NK-92 treated with Interleukin-12 subunit alpha and Interleukin-12 subunit beta, amount 100 ng/mL, for 24 hours (cell line): ENCODE measurements at places on chromosomes 1 and 21.

DNA sequence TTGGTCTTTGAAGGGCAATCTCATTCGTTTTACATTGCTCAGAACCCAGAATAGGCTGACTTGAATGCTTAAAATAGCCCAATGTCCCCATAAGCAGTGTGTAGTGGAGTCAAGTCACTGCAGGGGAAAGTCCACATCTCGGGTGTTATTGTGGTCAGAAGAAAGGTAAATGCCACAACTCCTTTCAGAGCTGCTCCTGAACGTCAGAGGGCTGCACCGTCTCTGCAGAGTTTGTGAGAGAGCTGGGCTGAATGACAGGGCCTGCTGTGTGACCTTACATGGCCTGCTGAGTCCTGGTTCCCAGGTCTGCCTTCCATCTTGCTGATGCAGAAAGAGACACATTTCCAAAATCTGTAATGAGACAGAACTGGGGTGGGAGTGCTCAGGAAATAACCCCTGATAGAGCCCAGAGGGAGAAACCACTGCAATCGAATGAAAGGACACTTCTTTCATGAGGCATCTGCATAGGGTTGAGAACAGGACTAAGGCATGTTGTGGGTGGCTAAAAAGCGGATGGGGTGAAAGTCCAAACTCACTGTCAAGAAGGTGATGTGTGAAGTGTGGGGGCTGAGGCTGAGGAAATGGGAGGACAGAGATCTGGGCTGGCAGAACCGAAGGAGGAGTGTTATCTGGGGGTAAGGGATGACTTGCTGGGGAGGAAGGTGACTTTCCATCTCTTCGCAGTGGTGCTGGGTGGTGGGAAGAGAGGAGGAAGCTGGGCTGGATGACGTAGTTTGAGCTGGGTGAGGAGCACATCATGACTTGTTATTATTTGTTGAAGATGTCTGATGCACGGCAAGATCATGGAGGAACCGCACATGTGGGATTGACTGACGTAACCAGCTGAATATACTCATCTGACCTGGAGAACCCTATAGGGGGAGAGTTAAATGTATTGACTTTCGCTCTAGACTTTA lies 33.7 kb downstream of the XCL2 start:
- peak; percentile 24 for DNase-seq

DNA sequence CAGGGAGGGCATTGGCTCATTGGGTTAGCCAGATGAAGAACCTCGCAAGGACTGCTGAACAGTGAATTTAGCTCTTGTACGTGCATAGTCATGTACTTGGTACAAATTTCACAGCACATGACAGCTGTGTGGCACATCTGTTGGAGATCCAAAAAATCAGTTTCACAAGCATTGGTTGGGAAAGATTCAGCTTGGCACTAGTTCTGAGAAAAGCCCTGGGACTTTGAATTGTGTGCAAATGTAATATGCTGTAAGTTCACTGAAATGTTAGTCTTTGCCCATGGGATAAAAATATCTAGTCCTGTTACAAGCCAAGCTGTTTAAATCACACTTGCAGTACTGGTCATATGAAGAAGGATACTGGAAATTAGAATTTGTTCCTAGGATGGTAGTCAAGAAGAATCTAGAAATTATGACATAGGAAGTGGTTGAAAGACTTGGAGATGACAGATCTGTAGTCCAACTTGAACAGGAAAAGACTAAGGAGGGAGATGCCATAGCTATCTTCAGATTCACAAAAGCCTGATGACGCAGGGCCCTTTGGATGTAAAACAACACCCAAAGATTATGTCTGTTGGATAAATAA lies 19.2 kb downstream of the LAMC2 start:
- DNase-seq, result no peak

GRCh38 chr1:71027991-71028390 lies 19.6 kb downstream of the PTGER3 start:
- no peak for DNase-seq

GRCh38 chr1:16153999-16154673 lies 1.7 kb downstream of the EPHA2 start:
- DNase-seq, result no peak

GRCh38 chr1:209564849-209565248 lies 18.7 kb upstream of the CAMK1G start:
- no peak for DNase-seq

GRCh38 chr1:22142315-22143064 lies 407 bp downstream of the WNT4 start:
- no peak for DNase-seq
